SIG-M5 (cell line): ENCODE measurements at places on chromosomes 2 and 18.

- no peak for DNase-seq
Observed at GRCh38 chr2:134586326-134586965, 132.4 kb downstream of the TMEM163 start.

GRCh38 chr2:99380376-99381010 is 43.3 kb downstream of the EIF5B start:
- no peak for DNase-seq

DNA sequence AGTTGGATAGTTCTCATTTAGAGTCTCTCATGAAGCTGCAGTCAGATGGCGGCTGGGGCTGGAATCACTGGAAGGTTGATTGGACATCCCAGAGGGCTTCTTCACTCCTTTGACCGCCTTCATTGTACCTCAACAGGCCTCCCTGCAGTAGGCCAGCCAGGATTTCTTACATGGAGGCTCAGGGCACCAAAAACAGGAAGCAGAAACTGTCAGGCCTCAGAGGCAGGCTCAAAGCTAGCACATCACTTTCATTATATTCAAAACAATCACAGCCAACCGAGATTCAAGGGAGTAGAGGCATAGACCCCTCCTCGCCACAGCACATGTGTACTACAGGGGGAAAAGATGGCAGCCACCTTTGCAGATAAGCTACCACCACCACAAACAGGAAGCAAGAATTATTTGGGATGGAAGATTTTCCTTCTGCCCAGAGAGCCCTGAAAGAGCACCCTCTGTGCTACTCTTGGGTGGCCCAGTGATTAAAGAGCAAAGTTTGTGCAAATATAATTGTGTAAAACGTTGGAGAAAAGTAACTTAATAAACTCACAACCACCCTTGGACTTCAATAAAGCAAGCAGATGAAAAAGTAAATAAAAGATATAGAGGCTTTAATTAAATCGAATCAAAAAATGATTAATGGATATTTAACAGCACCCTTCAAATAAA is 155.3 kb downstream of the GFPT1 start:
- DNase-seq, result no peak

DNA sequence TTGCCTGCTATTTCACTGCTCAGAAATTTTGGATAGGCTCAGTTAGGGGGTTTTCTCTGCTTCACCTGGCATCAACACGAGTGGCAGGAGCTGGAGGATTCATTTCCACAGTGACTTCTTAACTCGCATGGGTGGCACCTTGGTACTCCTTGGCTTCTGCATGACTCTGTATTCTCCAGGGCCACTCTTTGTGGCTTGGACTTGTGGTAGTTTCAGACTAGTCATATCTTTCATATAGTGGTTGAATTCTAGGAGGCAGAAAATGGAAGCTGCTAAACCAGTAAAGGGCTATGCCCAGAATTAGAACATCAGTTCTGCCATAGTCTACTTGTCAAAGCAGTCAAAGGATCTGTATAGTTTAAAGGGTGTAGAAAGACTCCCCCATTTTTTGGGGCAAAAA is 6.8 kb downstream of the MAIP1 start:
- DNase-seq, result no peak

DNA sequence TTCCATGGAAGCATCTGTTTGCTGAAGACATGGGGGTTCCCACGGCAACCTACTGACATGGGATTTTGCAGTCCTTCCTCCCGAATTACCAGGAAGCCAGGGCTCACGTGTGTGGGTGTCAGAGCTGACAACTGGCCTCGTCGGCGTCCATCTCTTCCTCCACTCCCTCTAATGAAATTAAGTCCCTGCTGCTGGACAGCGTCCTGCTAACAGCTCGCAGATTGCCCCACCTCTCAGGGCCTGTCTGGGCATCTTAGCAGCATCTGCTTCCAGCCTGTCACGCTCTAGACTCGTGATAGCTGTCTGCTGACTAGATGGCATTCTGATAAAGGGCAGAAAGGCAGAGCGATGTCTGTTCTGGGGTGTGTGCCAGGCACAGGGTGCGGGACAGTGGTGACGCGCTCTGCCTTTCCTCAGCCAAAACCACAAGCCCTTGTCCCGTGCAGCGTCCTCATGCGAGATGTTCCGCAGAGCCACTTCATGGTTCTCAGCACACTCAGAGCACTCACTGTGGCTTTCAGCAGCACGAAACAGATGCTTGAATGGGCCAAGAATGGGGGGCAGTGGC is 161.1 kb downstream of the ARL4C start:
- DNase-seq, result no peak

DNA sequence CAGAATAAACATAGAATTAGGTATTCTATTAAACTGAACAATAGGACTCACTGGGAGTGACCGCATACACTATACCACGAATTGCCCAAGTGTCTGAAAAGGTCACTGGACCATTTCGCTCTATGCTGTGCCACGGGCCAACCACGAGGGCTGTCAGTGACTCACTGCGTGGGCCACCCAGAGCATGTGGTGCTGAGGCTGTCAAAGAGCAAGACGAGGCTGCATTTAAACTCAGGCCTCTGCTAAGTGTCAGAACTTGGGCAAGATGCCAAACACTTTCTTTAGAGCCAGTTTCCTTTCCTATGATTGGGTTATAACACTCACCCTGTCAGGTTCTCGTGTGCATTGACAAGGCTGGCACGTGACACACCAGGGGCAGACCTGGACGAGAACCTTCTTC is 97.5 kb downstream of the SH3YL1 start:
- no peak for DNase-seq

GRCh38 chr2:60569680-60570111 is 16.2 kb upstream of the BCL11A start:
- no peak for DNase-seq

DNA sequence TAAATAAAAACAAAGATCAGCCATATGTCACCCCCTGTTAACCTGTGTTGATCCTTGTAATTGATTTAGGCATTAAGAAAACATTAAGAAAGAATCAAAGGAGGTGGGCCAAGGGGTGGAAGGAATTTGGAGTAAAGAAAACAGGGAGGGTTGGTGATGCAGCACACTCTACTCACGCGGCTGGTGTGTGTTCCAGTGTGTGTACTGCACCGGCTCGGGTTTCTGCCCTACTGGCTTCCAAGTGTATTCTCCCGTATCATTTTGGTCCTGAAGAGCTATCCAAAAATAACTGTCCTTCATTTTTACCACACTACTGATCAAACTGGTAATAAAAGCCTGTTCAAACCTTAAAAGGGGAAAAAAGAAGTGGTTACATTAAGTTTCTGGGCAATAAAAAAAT is 56.9 kb downstream of the PLA2R1 start:
- DNase-seq, result no peak

- no peak for DNase-seq
Observed at GRCh38 chr2:138716183-138716582, 64.0 kb downstream of the NXPH2 start.

GRCh38 chr18:35982409-35983114 is 10.1 kb downstream of the RMP24 start:
- DNase-seq, result no peak

- no peak for DNase-seq
Observed at GRCh38 chr2:132721938-132722337, 51.9 kb upstream of the LYPD1 start.

DNA sequence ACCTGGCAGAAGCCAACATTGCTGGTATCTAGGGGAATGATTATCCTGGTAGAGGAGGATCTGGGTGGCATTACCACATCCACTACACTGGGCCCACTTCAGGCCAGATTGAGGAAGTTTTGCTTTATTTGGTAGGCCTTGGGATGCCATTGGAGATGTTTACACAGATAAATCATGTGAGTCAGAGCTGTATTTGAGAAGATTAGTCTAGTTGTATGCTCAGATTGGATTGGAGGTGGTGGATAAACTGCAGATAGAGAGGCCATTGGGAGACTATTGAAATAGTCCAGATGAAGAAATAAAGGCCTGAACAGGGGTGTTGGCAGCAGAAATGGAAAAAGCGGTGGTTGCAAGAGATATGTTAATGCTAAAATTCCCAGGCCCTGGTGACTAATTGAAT is 81.5 kb downstream of the EFEMP1 start:
- DNase-seq, result no peak

DNA sequence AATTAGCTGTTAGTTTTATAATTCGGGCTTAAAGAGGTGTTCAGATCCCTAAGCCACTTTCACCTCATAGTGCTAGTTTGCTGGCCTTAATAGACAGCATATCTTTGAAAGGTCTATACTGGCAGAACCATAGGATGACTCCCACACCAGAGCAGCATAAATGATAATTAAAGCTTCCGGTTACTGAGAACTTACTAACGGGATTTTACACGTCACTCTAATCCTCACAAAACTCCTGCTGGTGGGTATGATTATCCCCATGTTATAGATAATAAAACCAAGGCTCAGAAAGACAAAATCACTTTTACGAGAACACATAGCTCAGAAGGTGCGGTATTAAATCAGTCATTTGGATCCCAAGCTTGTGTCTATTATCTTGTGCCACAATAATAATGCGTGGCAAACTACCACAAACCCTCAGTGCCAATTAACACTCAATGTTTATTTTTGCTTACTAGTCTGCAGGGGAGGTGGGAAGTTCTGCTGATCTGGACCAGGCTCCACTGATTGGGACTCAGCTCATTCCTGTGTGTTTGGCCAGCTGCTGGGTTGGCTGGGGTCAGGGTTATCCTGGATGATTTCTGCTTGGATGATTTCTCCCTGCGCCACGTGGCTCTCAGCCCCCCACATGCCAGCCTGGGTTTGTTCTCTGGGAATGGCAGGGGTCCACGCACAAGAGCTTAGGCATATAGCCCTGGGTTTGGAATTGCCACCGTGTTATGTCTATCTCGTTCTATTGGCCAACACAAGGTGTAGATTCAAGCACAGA is 62.3 kb downstream of the TRIB2 start:
- no peak for DNase-seq

- DNase-seq, result no peak
Observed at GRCh38 chr2:128422571-128422970, 103.9 kb upstream of the HS6ST1 start.

GRCh38 chr2:211331736-211332135 is 775.3 kb downstream of the CPS1 start:
- no peak for DNase-seq

GRCh38 chr18:79763407-79763806 is 34.3 kb upstream of the KCNG2 start:
- no peak for DNase-seq

- no peak for DNase-seq
Observed at GRCh38 chr2:242019344-242019743, 149.8 kb downstream of the RTP5 start.

GRCh38 chr2:227339098-227339599 is 14.1 kb downstream of the MFF start:
- DNase-seq, result no peak

GRCh38 chr18:76985951-76986236 is 146.7 kb downstream of the MBP start:
- no peak for DNase-seq

DNA sequence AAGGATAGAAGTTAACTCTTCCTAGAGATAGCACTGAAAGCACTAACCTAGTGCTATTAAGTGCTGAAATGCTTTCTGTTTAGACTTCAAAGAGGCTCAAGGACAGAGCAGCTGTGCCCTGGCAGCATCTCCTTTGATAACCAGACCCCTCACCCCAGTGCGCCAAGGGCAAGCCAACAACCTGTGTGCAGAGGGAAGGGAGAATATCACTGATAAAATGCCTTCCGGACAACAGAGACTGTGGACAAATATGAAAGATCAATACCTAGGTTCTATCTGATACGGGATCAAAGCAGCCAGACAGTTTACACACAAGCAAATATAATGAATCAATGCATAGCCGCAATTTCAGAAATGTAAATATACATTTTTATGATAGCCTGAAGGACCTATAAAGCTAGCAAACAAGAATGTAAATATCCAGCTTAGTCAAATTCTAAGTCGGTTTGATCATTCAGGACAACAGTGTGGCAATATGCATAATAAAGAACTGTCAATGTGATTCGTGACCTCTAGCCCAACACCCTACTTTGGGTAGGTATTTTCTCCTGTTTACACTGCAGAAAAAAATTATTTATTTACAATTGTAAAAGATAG is 91.8 kb upstream of the RFX8 start:
- DNase-seq, result no peak

DNA sequence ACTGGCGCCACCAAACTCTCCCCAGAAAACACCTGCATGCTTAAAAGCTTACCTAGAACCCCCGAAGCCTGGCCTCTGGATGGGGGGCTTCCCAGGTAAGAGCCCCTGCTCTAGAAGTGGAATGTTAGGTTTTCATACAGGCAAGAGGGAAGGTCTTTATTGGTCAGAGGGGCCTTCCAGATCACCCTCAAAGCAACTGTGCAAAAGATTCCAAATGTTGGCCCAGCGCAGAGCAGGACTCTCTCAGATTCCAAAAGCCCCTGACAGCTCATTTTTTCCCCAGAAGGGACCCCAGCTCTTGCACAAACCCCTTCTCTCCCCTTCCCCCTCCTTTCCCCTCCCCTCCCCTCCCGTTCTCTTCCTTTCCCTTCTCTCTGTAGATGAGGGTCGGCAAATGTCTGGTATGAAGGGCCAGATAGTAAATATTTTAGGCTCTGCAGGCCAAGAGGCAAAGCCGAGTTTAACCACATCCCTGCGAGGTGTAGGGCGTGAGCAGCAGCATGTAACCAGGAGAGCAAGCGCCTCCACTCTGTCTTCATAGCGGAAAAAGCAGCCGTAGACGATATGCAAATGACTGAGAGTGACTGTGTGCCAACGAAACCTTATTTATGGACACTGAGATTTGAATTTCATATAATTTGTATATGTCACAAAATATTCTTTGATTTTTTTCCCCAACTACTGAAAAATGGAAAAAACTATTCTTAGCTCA is 116.9 kb downstream of the SMAD7 start:
- no peak for DNase-seq

DNA sequence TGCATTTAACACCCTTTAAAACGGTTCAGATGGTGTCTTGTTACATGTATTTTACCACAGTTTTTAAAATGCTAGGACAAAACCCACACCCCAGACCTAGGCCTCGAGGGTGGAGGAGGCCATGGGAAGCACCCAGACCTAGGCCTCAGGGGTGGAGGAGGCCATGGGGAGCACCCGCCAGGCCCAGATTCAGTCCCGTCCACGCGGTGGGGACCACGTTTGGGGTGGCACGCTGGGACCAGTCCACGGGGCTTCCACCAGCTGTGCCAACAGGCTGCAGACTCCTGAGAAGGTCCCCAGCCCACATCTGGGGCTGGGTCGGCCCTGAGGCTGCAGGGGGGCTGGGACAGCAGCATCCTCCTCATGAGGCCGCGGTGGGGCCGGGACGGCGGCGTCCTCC is 63.4 kb downstream of the SLC66A2 start:
- DNase-seq, result no peak

GRCh38 chr18:24380163-24380747 is 17.4 kb downstream of the OSBPL1A start:
- no peak for DNase-seq

GRCh38 chr18:47748093-47748796 is 182.2 kb downstream of the SMAD2 start:
- DNase-seq, result no peak

GRCh38 chr2:174071321-174071720 is 106.1 kb upstream of the SP3 start:
- DNase-seq, result no peak

DNA sequence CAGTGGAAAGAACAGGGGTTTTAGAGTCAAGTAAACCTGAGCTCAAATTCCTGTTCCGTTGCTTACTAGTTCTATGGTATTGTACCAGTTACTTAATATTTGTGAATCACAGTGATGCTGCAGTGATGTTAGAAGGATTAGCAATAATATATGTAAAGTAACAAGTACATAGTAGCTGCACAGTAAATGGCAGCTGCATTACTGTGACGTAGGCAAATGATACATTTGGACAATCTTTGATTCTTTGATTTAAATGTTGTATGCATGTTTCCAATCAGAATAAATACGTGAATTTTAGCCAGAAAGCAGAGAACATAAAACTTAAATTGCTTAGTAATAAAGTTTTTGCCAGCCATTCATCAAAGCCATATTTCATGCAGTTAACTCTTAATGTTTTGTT is 243.0 kb downstream of the ERBB4 start:
- no peak for DNase-seq

GRCh38 chr2:25184254-25184653 is 15.9 kb upstream of the POMC start:
- DNase-seq, result no peak
